ENCODE measurements at places on chromosomes 4 and X. TPM values are rescaled to one million over a fixed set of nuclear protein-coding genes. Genes with fewer than 3 reads are reported as not detected.

DNA sequence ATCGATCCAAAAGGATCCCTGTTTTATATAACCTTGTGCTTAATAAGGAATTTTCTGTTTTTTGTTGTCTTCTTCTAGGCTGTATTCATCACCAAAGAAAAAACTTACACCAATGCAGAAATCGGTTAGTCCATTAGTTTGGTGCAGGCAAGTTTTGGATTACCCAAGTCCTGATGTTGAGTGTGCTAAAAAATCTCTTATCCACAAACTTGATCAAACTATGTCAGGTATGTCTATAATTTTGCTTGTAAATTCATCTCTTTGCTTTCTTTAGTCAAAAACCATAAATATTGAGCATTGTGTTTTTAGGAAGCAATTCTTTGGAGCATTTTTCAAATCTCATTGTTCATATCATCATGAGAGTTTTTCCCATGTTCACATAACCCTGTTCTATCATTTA lies 28.4 kb downstream of the SLAIN2 start:
- DNase-seq: no peak

DNA sequence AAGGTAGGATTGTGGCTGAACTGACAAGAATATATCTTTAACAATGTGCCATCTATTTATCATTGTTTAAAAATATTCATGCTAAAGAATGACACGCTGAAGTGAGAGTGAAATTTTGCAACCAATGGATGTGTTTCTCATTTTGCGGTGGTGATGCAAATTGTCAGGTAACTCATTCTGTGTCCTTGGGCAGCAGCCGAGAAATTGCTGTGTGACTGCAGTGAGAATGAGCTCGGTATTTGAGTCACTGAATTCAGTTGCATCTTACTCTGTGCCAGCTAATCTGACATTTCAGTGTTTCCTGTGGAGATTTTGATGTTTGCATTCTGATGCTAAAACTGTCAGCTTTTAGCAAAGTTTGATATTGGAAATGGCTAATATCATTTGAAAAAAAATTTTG lies 28.1 kb downstream of the MCUB start:
- no peak for DNase-seq

- DNase-seq: no peak
Measured at GRCh38 chr4:87853108-87853507, 20.3 kb downstream of the MEPE start.

SPANXN3 gene
- not detected for total RNA-seq

Measured in mesenteric fat pad (tissue), 1 donor.